ENCODE measurements at places on chromosomes 12 and 14.

DNA sequence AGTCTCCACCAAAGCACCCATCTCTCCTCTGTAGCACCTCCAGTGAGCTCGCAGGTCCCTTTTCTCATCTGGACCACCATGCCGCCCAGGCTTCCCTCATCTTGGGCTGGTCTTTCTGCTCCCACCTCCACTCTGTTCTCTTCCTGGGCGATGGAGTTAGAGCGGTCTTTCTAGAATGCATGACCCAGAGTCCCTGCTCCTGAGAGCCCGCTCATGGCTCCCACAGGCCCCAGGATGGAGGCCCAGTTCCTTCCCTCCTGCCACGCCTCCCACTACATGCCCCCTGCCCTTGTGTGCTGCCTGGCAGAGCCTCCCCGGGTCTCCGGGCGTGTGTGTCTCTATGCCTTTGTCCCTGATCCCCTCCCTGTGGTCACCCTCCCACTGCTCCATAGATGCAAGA is 100.7 kb upstream of the RTL1 start:
- DNase-seq, result no peak

- DNase-seq, result no peak
Measured at GRCh38 chr12:58566599-58566998, 353.7 kb downstream of the LRIG3 start.

GRCh38 chr14:34161351-34162082 is 210.6 kb upstream of the EGLN3 start:
- DNase-seq, result no peak

- peak; percentile 19 for DNase-seq
Measured at GRCh38 chr14:33357225-33358010, 418.7 kb downstream of the NPAS3 start.

GRCh38 chr12:31521964-31522363 is 69.0 kb downstream of the DENND5B start:
- DNase-seq, result no peak

DNA sequence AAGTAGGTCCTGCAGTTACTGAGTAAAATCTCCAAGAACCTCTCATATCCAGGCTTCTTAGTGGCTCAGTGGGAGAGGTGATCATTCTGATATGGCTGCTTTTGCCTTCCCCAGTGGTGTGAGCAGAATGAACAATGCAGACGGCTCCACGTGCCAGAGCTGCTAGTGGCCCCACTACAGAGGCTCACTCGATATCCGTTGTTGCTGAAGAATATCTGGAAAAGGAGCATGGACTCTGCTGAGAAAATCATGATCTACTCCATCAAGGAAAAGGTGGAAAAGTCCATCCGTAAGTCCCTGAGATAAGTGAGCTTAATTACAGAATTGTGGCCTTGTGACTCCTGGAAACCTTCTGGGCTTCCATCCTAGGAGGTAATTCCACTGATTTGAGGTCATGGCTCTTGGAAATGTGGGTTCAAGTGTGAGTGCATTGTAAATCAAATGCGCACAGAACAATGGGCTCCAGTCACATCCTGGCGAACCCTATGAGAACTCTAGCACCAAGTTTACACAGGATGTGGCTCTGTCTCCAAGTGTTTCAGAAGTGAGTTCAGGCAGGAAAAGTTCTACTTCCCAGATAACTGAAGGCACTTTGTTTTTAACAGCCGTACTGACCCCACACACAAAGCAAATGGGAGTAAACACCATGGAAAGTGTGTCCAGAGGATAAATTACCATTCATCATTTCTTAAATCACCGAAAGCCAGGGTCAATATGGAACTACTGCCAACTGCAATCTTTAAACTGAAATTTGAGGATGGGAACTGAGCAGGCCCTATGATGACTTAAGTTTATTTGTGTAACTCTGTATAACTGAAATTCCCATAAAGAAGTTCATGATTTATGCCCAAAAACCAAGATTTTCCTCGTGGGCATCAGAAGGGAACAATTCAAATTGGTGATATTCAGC is 51.4 kb downstream of the PLEKHG7 start:
- no peak for DNase-seq
